ENCODE measurements at places on chromosomes 2 and 18.

GRCh38 chr18:79798999-79799370 is 1.2 kb downstream of the KCNG2 start:
- no peak for DNase-seq

- no peak for DNase-seq
Measured at GRCh38 chr2:17115042-17115441, 403.2 kb downstream of the RAD51AP2 start.

DNA sequence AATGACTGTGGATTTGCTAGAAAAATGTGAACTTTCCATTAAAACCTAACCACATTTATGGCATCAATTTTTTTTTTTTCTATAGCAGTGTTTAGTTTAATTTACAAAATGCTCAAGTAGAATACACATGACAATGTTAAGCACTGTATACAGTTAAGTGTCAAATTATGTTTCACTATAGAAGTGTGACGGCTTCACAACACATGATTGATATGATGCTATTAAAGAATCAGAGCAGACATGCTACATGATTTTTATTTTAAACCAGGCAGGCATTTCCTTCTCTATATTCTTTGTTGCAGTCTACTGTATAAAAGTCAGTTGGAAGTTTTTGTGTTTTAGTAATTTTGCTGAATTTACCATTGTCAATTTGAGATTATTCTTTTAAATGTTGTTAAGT is 43.6 kb downstream of the PROKR1 start:
- no peak for DNase-seq

DNA sequence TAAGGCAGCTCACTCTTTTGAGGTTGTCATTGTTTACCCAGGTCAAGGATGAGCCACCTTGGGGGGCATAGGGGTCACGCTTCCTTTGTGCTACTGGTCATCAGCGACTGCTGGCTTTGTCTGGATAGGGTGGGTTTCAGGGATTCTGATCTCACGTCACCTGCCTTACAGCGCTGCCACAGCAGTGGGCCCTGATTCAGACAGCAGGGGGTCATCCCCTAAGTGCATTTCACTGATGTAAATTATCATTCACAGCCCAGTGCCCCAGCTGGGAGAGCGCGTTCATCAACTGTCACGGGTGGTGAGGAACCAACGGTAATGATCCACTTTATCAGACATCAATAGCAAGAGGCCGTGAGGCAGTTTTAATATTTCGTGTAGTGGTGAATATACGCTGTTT is 291.2 kb downstream of the NEDD4L start:
- no peak for DNase-seq

GRCh38 chr2:237209885-237210284 is 124.2 kb downstream of the COPS8 start:
- DNase-seq: no peak

- no peak for DNase-seq
Measured at GRCh38 chr18:48544116-48544515, 5.3 kb downstream of the CTIF start.

DNA sequence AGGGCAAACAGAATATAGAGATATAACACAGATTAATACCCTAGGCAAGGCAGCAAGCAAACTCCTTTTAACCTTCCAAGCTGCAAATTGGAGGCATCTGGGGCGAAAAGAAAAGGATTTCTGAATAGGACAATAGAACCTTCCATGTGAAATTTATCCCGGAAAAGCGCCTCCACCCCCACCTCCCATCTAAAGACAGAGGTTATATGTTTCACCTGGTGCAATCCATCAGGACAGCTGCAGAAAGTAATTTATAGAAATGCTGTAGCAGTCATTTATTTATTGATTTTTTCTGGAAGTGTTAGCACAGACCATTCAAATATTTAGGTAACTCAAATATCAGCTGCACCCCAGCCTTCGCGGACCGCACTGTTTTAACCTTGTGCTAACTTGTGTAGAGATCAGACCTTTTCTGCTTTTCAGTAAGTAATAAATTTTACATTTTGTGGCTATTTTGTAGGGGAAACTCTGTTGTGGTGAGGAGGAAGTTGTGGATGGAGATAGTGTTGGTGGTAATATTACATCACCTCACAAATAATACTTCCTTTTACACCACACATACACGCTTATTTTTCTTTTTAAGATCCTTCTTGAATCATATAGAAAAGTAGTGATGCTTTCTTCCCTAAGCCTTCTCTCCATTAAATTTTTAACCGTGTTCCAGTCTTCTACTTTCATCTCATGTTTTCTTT is 919.3 kb upstream of the CDH2 start:
- DNase-seq: no peak

DNA sequence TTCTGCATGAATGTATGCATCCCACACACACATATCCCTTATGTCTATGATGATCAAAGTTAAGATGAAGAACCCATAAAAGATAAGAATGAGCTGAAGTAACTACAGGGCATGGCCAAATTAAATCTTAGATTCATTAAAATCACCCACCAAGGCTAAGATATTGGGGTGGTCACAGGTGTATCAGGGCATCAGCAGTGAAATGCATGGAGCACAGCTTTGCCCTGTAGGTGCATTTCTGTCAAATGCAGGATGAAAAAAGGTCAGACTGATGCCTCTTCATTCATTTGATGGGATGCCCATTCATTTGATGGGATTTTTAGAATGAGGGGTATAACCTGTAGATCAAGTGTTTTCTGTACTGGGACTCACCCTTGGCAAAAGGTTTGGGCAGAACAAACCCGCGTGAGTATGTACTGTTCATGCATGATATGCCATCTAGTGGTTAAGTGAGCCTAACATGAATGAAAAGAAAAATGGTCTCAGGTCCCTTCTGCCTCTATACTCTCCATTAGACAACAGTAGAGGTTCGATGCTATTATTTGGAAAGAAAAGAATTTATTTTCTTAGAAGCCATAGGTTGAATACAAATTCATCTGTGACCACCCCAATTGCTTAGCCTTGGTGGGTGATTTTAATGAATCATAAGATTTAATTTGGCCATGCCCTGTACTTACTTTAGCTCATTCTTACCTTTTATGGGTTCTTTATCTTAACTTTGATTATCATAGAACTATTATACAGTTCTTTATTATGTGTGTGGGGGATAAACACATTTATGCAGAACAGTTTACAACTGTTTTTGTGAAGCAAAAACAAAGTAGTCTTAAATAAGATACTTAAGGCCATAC is 43.2 kb upstream of the NOSTRIN start:
- DNase-seq: peak; percentile 42

- DNase-seq: peak; percentile 77
Measured at GRCh38 chr18:9757827-9758621, 49.9 kb downstream of the RAB31 start.

- DNase-seq: no peak
Measured at GRCh38 chr18:57429167-57430078, 5.8 kb upstream of the ONECUT2 start.

GRCh38 chr2:235592836-235593235 is 99.0 kb downstream of the AGAP1 start:
- no peak for DNase-seq

GRCh38 chr2:170313347-170313991 is 135.5 kb downstream of the MYO3B start:
- DNase-seq: peak; percentile 8

GRCh38 chr2:99399063-99399462 is 61.9 kb downstream of the EIF5B start:
- no peak for DNase-seq

- DNase-seq: no peak
Measured at GRCh38 chr2:64325852-64326577, 127.9 kb upstream of the LGALSL start.

GRCh38 chr2:222941510-222942032 is 80.7 kb downstream of the ACSL3 start:
- DNase-seq: no peak

- DNase-seq: peak; percentile 41
Measured at GRCh38 chr2:138112536-138112935, 148.3 kb downstream of the HNMT start.

DNA sequence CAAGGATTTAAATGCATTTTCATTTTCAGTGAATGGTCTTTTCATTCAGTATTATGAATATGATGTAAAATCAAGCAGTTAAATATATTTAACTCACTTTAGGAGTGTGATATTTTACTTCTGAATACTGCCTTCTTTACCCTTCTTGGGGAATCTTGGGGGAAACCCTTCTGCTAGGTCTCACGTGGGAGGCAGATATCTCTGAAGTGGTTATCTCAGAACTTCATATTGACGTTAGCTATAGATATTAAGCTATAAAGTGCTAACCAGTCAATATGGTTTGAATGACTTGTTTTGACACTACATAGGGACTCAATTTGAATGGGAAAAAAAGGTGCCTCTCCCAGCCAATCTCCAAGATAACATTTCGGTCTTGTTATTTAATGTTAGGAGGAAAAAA is 9.8 kb downstream of the REL start:
- no peak for DNase-seq

DNA sequence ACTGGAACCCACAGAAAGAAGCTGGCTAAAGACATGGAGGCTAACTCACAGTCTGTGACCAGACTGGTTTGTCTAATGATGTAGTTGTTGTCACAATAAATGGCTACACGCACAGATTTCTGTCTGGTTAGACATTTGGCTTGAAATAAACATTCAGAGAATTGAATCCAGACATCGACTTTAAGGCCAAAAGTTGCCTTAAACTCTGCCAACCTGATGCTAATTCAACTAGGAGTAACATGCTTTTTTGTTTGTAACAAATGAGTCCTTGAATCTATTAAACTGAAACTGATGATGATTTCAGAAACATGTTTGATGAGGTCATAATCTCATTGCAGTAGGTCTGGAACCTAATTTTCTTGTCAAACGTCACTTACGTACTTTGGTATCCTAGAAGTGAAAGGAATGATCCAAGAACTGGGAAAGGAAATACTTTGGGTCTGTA is 123.8 kb downstream of the ERBB4 start:
- DNase-seq: no peak

DNA sequence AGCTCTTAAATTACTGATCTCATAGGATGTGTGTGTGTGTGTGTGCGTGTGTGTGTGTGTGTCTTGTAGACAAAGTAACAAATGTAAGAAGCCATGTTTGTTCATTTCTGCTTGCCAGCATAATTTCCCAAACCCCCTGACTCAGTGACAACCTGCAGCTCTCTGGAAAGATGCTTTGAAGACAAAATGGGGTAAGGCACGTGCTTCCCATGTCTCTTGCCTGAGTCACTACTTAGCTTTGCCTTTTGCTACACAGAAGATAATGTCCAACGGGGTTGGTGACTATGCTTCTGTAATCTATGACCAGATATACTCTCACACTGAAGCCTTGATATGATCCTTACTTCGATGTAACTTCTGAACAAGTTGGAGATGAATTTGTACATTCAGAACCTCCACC is 332.0 kb downstream of the SLC4A3 start:
- no peak for DNase-seq

DNA sequence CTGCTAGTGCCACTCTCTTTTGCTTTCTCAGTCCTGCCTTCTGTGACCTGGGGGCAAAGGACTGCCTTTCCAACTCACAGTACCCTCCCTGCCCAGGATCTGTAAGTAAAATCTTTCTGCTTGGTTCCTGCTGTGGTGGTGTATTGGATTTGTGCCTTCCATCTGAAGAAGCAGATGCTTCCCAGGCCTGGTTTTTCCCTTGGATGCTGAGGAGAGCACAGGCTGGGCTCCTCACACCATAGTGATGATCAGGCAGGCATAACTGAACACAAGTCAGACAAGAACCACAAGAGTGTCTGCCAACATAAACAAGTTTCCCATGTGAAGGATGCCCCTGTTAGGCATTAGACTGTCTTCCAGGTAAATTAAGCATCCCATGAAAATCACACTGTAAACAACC is 121.3 kb upstream of the NRXN1 start:
- DNase-seq: no peak

DNA sequence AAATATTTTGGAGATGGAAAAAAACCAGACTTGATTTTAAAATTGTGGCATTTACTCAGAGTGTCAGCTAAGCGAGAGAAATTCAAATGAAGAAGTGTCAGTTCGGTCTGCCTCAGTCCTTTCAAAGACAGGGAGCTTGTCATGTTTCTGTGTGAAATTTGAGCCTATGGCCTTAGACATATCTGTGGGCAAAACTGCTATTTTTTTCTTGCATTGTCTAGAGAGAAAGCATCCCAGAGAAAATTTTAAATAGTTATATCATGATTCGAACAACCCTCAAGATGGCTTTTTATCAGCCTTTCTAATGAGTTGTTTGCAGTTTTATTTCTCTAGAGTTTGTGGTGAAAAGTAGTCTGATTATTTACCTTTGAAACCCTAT is 50.2 kb upstream of the KCNE4 start:
- DNase-seq: no peak

DNA sequence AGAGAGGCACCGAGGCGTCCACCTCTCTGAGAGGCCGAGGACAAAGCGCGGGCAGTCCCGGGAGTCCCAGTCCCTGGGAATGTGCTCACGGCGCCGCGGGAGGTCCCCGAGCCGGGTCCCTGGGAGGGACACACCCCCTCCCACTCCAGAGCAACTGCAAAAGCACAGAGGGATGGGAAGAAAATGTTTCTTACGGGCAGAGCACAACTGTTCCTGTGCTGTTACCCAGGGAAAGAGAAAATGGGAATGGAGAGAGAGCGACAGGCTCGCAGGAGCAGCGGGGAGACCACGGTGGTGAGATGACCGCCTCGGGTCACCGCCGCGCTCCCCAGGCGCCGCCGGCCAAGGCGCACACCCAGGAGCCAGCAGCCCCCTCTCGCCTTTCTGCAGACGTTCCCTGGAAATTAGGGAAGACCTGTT is 1.2 kb upstream of the BCL11A start:
- DNase-seq: no peak

DNA sequence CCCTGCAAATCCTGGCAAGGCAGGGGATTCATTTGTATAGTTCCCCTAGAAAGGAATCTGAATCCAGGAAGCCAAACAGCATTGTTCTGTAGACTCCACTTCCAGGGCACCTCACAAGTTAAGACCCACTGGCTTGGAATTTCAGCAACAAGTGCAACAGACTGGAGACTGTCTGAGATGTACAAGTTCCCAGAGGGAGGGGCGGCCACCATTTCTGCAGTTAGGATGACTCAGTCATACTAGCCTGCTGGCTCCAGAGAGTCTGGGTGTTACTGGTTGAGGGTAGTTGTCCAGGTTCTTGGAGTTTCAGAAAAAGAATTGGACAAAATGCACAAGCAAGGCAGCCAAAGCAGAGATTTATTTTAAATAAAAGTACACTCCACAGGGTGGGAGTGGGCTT is 384.2 kb downstream of the DSC3 start:
- DNase-seq: peak; percentile 4

DNA sequence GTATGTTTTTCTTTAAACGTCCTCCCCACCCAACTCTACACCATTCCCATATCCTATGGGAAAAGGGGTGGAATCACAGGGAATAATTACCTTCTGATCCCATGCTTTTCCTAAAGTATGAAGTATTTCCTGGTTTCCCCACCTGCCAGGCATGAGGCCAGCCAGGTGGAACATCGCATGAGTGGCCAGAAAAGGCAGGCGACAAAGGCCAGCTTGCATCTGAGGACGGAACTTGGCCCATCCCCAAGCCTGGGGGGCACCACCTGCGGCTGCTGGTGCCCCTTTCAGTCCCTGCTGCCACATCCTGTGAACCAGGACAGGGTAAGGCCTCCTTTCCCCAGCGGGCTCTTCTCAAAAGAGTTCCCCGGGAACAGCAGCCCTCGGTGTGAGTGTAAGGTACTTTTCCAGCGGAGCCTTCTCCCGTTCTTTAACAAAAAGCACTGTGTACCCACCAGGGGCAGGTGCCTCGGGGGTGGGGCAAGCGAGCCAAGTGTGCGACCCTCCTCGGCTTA is 1.2 kb upstream of the ERFE start:
- DNase-seq: no peak

- no peak for DNase-seq
Measured at GRCh38 chr2:170076189-170076588, 101.8 kb upstream of the MYO3B start.
